ENCODE measurements at places on chromosomes 4 and X. TPM values are rescaled to one million over a fixed set of nuclear protein-coding genes. Genes with fewer than 3 reads are reported as not detected.

The RHOXF2 gene
- total RNA-seq = not detected

The RAB9B gene
- total RNA-seq = 2.1 TPM

DNA sequence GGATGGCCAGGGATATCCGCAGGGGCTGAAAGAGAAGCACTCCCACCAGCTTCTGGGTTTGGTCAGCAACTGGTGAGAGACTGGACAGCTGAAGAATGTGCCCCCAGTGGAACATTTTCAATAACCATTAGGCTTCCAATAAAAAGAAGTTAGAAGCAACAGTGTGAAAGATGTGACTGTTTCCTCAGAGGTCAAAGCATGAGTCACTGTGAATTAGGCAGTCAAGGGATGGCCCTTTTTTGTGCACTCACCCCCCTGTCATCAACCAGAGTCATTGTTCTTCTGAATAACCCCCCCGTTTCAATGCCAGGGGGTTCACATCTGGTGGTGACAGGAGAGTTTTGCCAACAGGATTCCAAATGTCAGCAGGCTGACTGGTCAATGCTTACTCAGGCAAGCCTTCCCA is 74.6 kb upstream of the SH3RF1 start:
- DNase-seq = no peak

GRCh38 chr4:58313444-58313843 is 1203.3 kb upstream of the IGFBP7 start:
- DNase-seq = no peak

The AFF2 gene
- 0.95 TPM for total RNA-seq

The LSM6 gene
- total RNA-seq = 23.8 TPM

GRCh38 chrX:106955004-106955772 is 35.0 kb downstream of the CLDN2 start:
- no peak for DNase-seq

DNA sequence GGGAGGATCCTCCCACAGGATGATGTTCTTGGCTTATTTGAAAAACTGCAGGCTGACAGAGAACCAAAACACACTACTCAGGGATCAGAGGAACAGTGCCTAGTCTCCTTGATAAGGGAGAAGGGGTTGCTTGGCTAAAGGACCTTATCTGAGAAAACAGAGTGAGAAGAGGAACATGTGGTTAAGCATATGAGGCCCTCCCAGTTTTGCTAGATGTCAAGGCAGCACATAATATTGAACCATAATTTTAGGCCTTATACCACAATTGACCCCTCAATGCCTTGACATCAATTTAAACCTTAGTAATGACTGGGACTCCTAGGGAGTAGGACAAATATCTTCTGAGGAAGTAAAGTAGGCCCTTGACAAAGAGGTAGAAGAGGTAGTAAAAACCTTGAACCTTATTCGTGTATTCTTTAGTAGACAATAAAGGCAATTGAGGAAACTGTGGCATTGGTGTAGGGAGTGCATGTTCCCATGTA is 79.3 kb downstream of the TEX13C start:
- DNase-seq = no peak

GRCh38 chr4:176191974-176192373 is 3.4 kb downstream of the SPATA4 start:
- no peak for DNase-seq

DNA sequence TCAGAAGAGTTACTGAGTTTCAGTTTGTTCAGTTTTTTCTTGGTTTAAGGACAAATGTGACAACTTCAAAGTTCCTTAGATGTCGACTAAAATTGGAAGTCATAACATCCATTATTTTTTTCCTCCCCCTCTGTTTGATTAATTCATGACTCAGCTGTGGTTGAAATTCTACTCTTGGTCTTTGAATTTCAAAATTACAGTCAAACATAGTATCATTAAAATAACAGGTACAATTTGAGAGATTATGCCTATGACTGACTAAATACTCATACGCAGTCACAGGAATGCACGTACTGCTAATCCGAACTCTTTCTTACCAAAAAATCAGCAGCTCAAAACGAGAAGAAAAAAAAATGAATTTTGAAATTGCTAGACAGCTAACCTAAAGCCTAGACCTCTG is 1434.8 kb downstream of the RAPGEF2 start:
- no peak for DNase-seq

DNA sequence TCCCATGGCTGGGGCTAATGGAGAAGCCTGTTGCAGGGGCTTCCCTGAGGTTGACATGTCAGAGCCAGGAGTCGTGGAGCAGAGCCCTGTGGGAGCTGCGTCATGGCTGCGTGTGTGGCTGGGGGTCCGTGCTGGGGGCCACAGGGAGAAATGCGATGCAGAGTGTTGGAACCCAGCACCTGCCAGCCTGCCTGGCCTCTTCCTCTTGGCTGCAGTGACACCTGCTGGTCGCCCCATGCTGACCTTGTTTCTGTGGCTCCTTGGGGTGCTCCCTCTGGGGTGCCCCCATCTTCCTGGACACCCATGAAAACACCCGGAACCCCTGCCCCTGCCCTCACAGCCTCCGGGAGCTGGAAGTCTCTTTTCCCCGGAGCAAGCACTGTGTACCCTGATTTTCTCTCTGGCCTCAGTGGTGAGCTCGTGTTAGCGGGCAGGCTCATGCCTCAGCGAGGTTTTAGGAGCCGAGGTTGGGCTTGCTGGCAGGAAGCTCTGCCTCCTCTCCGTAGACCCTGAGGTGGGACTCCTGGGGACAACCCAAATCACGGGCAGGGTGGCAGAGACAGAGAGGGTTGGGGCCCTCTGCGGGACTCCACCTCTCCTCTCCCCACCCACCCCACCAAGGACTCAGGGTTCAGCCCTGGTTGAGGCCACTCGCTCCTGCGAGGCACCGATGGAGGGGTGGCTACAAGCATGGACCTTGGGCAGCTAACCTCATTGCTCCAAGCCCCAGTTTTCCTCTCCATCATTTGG is 103.7 kb downstream of the SORCS2 start:
- no peak for DNase-seq

The ASB12 gene
- total RNA-seq = not detected

DNA sequence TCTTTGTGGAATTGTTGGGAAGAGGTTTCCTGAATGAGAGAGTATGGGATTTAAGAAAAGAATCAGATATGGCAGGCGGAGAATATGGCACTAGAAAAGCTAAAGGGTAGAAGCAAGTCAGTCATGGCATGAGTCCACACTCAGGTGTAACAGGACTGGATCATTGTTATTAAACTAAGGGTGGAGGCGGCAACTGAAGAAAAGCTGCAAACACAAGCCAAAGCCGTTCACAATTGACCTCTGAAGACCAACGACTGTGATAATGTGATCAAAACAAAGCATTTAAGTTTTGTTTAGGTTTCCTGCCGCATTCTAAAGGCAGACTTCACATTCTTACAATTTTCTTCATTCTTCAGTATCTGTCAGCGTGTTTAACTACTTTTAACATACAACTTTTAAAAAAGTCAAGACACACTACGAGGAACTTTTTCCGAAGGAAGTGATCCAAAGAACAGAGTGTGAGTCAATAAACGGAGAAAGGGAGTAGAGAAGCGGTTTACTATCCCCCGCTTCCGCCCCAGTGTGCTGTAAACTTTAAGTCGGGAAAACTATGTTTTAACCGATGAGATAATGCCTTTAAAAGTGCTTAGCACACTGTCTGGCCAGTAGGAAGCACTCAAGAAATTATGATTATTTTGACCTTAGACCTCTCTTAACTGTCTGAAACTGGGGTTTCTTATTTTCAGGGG is 909 bp upstream of the SLAIN2 start:
- DNase-seq = no peak

The DGKK gene
- total RNA-seq = not detected

- no peak for DNase-seq
Measured at GRCh38 chr4:55475394-55476243, 71.1 kb downstream of the CLOCK start.

GRCh38 chr4:107858158-107858742 is 33.5 kb downstream of the SGMS2 start:
- DNase-seq = no peak

DNA sequence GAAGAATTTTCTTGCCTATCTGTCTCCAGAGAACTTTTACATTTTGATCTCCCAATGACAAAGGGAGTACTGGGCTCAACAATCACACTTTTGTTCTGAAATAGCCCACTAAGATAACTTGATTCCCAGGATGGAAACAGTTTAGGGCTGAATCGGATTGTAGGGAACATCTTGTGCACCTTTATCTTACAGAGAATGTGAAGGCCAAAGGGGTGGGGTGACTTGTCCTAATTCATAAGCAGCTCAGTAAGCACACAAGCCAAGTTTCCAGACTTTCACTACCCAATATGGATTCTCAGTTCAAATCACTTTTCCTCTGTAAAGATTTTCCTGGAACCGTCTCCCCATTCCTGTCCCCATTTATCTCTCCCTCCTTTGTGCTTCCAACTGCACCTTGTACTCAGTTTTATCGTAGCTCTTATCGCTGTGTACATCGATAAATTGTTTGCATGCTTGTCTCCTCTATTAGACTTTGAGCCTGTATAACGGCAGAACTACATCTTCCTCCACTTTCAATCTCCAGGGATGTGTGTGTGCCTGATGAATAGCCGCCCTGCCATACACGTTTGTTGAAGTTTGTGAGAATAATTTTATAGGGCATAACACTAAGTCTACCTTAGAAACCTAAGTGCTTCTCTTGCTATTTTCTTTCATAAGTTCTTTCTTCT is 77.4 kb downstream of the MBNL3 start:
- no peak for DNase-seq

DNA sequence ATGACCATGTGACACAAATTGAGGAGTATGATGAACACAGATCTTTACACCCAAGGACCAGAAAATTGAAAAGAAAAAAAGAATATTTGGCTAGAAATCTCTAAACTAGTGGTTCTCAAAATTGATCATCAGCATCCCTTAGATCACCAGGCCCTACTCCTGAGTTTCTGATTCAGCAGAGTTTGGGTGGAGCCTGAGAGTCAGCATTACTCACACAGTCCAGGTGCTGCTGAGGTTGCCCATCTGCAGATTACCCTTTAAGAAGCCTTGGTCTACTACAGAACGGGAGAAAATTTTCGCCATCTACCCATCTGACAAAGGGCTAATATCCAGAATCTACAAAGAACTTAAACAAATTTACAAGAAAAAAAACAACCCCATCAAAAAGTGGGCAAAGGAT is 182.8 kb downstream of the MOSPD2 start:
- DNase-seq = no peak

The RASGEF1B gene
- 69.0 TPM for total RNA-seq

The CLDN22 gene
- total RNA-seq = not detected

- no peak for DNase-seq
Measured at GRCh38 chr4:173936861-173937260, 346.6 kb downstream of the FBXO8 start.

DNA sequence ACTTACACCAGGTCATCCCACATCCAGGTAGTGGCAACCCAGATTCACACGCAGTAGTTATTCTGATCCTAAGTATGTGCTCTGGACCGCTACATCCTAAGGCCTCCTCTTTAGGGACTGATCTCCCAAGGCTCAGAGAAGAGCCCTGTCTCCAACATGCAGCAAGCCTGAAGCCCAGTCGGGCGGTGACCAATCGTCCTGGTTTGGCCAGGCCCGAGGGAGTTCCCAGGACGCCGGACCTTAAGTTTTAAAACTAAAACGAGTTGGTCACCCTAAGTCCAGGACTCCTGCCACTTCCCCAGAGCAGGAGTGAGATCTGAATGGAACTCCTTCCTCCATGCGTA is 385 bp downstream of the LYAR start:
- DNase-seq = no peak

GRCh38 chr4:21898101-21898500 is 50.5 kb downstream of the KCNIP4 start:
- DNase-seq = no peak

The VAMP7 gene
- 21.9 TPM for total RNA-seq

DNA sequence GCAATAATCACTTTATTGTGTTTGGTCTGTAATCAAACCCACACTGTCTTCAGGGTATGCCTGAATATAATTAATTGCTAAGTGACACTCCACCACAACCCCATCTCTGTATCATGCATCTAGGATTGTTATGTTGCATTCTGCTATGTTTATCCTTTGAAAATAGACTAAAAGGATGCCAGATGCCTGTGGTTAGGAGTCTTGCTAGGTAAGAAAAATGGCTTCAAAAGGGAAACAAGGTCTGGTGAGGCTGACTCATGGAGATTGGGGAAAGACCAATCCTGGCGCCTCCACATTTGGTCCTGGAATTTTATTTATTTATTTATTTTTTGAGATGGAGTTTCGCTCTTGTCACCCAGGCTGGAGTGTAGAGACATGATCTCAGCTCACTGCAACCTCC is 360.5 kb upstream of the SLC7A11 start:
- no peak for DNase-seq

Data from suprapubic skin (tissue), 4 donors.